Pulmonary artery endothelial cell (primary cell): ENCODE measurements at places on chromosomes 16 and 17. TPM values are rescaled to one million over a fixed set of nuclear protein-coding genes. Genes with fewer than 3 reads are reported as not detected.

The TSPAN10 gene
- 0.14 and 0.26 TPM in 2 replicates for total RNA-seq

The SMIM5 gene
- 0.07 TPM in 1 of 2 replicates, not detected in the other for total RNA-seq

The MYH8 gene
- total RNA-seq: not detected in 2 replicates

The MGAT5B gene
- total RNA-seq: 0.53 and 1.4 TPM in 2 replicates

The MRM3 gene
- total RNA-seq: 27.9 and 28.7 TPM in 2 replicates

The FAM20A gene
- total RNA-seq: not detected in 2 replicates

The TAC4 gene
- total RNA-seq: not detected in 2 replicates

The PARD6A gene
- total RNA-seq: 5.5 and 6.1 TPM in 2 replicates

The MYH3 gene
- total RNA-seq: 0.07 and 0.71 TPM in 2 replicates

The TMEM100 gene
- 0.33 and 0.60 TPM in 2 replicates for total RNA-seq

The PDXDC1 gene
- 77.4 and 79.2 TPM in 2 replicates for total RNA-seq

The ADAMTS18 gene
- total RNA-seq: 5.5 and 51.9 TPM in 2 replicates

The PABPN1L gene
- not detected in 2 replicates for total RNA-seq

The CCL7 gene
- total RNA-seq: 0.07 and 0.11 TPM in 2 replicates

The DUXB gene
- total RNA-seq: not detected in 2 replicates

The DNASE1L2 gene
- total RNA-seq: 0.26 and 0.85 TPM in 2 replicates

The PRR29 gene
- total RNA-seq: 0.20 and 0.28 TPM in 2 replicates

The GP1BA gene
- total RNA-seq: not detected in 2 replicates

The GPR142 gene
- total RNA-seq: not detected in 2 replicates

The KRT13 gene
- not detected in 2 replicates for total RNA-seq

The CD300E gene
- not detected in 2 replicates for total RNA-seq

The RBFOX1 gene
- total RNA-seq: not detected in 2 replicates

The MYLK3 gene
- under 0.01 and 0.04 TPM in 2 replicates for total RNA-seq

The TMEM132E gene
- total RNA-seq: not detected in 2 replicates

The KRTAP4-5 gene
- not detected in 2 replicates for total RNA-seq
